Fibroblast of lung (primary cell): ENCODE measurements at places on chromosomes 16 and 17. TPM values are rescaled to one million over a fixed set of nuclear protein-coding genes. Genes with fewer than 3 reads are reported as not detected.

DNA sequence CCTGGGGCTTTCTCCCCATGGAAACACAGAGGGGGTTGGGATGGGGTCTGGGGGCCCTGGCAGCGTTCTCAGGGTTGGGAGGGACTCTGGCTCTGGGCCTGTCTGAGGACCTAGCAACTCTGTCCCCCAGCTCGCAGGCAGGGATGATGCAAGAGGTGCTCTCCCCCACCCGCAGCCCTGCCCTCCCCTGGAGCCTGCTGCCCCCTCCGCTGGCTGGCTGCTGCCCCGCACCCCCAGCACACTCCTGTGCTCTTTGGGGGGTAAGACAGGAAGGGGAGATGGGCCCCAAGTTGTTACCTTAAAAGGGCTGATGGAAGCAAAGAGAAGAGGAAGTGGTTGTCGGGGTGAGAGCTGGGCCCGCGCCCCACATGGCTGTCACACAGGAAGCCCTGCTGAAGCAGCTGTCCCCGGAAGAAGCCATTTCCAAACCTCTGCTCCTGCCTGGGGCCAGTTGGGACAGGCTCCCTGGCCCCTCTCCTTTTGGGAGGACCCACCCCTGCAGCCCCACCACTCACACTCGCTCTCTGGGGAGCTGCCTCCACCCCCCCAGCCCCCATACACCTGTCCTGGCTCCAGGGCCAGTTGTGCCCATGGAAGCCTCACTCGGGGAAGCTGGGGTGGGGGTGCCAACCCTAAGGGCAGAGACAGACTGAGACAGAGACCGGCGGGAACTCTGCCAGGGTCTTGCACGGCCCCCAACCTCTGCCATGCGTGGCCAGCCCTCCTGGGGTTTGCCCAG lies 2.5 kb downstream of the CORO1A start:
- DNase-seq, result no peak
- no peaks in the 10 kb centered on the region for H3K27me3 ChIP-seq
- H3K4me1 ChIP-seq, result no peaks in the 10 kb centered on the region
- peaks cover 3% of the 10 kb centered on the region for H3K36me3 ChIP-seq
- no peak overlapping the region for H3K4me3 ChIP-seq
- no peak overlapping the region for H3K27ac ChIP-seq

GRCh38 chr17:51319186-51319585 lies 58.8 kb downstream of the UTP18 start:
- no peak overlapping the region for H3K27ac ChIP-seq
- H3K27me3 ChIP-seq, result no peaks in the 10 kb centered on the region
- H3K36me3 ChIP-seq, result no peaks in the 10 kb centered on the region
- no peaks in the 10 kb centered on the region for H3K4me1 ChIP-seq
- no peak for DNase-seq

- no peaks in the 10 kb centered on the region for H3K27me3 ChIP-seq
- no peaks in the 10 kb centered on the region for H3K36me3 ChIP-seq
- no peak overlapping the region for H3K4me3 ChIP-seq
- DNase-seq, result no peak
Observed at GRCh38 chr16:22030087-22030812, 22.3 kb downstream of the MOSMO start.

GRCh38 chr16:73161977-73162376 lies 114.0 kb upstream of the ZFHX3 start:
- no peaks in the 10 kb centered on the region for H3K4me1 ChIP-seq
- no peaks in the 10 kb centered on the region for H3K27me3 ChIP-seq
- no peak for DNase-seq
- no peak overlapping the region for H3K4me3 ChIP-seq
- no peak overlapping the region for H3K27ac ChIP-seq

RGS11 gene
- 1.1 TPM in 2 replicates for polyA plus RNA-seq

ARHGAP44 gene
- polyA plus RNA-seq, result 0.48 and 0.82 TPM in 2 replicates
